ENCODE measurements at places on chromosomes 4 and X. TPM values are rescaled to one million over a fixed set of nuclear protein-coding genes. Genes with fewer than 3 reads are reported as not detected.

Gene PPA2
- 102 TPM for total RNA-seq

Gene TRO
- 3.7 TPM for total RNA-seq

Gene LUZP4
- total RNA-seq: not detected

Gene MMRN1
- total RNA-seq: under 0.01 TPM

Gene KIAA1210
- total RNA-seq: not detected

Gene MID2
- total RNA-seq: 52.2 TPM

Gene EVC2
- total RNA-seq: 11.0 TPM

Gene CT45A6
- not detected for total RNA-seq

Gene TEX13D
- not detected for total RNA-seq

Gene UPF3B
- 1.0 TPM for total RNA-seq

Gene ELF4
- total RNA-seq: 12.3 TPM

Gene NXT2
- total RNA-seq: 10.8 TPM

Gene SLC6A8
- total RNA-seq: 99.2 TPM

Gene FOXP3
- total RNA-seq: 0.67 TPM

Gene PRRG3
- total RNA-seq: not detected

Gene GDI1
- 110 TPM for total RNA-seq

Gene TKTL2
- total RNA-seq: not detected

Gene PAGE4
- not detected for total RNA-seq

Gene GRIA3
- not detected for total RNA-seq

Gene F11
- total RNA-seq: not detected

Gene ADH1B
- total RNA-seq: not detected

Gene MAGEA10
- total RNA-seq: not detected

Gene ASB5
- total RNA-seq: not detected

Gene ALB
- total RNA-seq: not detected

Gene PPP2R2C
- total RNA-seq: 0.24 TPM

Gene ATP6AP1
- 71.4 TPM for total RNA-seq

Gene TMEM156
- 1.2 TPM for total RNA-seq

Data from mammary epithelial cell (primary cell).